Muscle of back (tissue), 13 donors: ENCODE measurements at places on chromosomes 2 and 18. TPM values are rescaled to one million over a fixed set of nuclear protein-coding genes. Genes with fewer than 3 reads are reported as not detected.
A peak's percentile ranks its signal among the peaks of the same experiment; 100 is the strongest.

- DNase-seq, result no peak
Observed at GRCh38 chr18:63157293-63158011, 162.1 kb downstream of the BCL2 start.

GRCh38 chr2:40957508-40957907 lies 505.6 kb upstream of the SLC8A1 start:
- no peak for DNase-seq

DNA sequence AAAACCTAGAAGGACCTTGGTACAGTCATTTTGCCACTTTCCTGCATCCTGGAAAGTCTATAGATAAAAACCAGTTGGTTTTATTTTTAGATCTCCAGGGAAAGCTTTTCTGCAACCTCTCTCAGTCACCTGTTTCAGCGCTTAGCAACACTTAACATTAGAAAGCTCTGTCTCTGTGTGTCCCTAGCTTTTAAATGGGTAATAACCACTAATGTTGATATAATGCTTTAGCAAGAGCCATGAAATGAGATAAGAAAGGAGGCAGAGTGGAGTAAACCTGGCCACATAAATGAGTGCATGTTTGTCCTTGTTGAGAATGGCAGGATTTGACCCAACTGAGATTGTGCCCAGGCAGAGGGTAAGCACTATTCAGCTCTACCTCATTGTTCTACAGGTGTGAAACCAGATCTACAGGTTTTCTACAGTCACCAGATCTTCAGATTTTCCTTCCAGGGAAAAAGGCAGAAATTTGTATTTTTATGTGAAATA lies 44.8 kb downstream of the MARCHF4 start:
- no peak for DNase-seq

GRCh38 chr2:177287814-177288213 lies 23.3 kb upstream of the NFE2L2 start:
- no peak for DNase-seq

- DNase-seq, result peak; percentile 2
Observed at GRCh38 chr2:214005337-214005736, 405.5 kb upstream of the VWC2L start.

GRCh38 chr18:22432657-22433137 lies 15.0 kb upstream of the CTAGE1 start:
- DNase-seq, result peak; percentile 66

The GAL3ST2 gene
- 0.17 TPM for polyA plus RNA-seq

The CREG2 gene
- 8.1 TPM for polyA plus RNA-seq

The POTEJ gene
- 0.12 TPM for polyA plus RNA-seq

The MATN3 gene
- polyA plus RNA-seq, result 0.63 TPM

DNA sequence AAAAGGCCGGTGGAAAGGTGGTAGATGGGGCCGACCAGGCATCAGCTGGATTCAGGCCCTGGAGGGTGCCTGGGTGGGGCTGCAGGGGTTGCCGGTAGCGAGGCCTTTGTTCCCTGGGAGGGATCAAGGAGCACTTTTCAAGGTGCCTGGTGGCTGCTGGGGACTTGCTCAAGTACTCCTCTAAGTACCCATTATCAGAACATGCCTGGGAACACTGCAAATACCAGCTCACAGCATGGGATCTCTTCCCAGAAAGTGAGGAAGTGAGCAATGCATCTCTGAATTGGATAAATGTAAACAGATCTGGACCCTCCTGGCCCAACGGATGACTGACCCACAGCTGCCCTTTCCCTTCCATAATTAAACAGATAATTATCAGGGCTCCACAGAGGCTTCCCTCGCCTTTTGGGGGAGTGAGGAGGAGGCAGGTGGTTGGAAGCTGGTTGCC lies 210.5 kb downstream of the SH3RF3 start:
- no peak for DNase-seq

GRCh38 chr18:58535340-58536201 lies 93.3 kb downstream of the ALPK2 start:
- DNase-seq, result peak; percentile 81

GRCh38 chr2:76312236-76312635 lies 601.5 kb upstream of the GCFC2 start:
- no peak for DNase-seq

GRCh38 chr2:121856360-121856759 lies 100.9 kb downstream of the TSN start:
- no peak for DNase-seq

DNA sequence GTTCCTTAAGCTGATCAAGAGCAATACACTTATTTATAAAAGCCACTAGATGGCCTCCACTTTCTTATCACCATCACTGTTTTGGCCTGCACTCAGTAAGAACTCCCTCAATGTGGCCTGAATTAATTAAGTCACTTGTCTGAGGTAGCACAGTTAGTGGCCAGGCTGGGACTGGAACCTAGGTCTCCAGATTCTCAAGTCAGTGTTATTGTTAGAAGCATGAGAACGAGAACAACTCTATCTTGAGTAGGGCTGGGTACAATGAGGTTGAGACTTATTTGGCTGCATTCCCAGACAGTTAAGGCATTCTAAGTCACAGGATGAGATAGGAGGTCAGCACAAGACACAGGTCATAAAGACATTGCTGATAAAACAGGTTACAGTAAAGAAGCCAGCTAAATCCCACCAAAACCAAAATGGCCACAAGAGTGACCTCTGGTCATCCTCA lies 115.8 kb downstream of the SS18 start:
- no peak for DNase-seq

- no peak for DNase-seq
Observed at GRCh38 chr2:46079985-46080560, 217.1 kb upstream of the EPAS1 start.

GRCh38 chr2:127707890-127708648 lies 6.8 kb downstream of the SFT2D3 start:
- no peak for DNase-seq

DNA sequence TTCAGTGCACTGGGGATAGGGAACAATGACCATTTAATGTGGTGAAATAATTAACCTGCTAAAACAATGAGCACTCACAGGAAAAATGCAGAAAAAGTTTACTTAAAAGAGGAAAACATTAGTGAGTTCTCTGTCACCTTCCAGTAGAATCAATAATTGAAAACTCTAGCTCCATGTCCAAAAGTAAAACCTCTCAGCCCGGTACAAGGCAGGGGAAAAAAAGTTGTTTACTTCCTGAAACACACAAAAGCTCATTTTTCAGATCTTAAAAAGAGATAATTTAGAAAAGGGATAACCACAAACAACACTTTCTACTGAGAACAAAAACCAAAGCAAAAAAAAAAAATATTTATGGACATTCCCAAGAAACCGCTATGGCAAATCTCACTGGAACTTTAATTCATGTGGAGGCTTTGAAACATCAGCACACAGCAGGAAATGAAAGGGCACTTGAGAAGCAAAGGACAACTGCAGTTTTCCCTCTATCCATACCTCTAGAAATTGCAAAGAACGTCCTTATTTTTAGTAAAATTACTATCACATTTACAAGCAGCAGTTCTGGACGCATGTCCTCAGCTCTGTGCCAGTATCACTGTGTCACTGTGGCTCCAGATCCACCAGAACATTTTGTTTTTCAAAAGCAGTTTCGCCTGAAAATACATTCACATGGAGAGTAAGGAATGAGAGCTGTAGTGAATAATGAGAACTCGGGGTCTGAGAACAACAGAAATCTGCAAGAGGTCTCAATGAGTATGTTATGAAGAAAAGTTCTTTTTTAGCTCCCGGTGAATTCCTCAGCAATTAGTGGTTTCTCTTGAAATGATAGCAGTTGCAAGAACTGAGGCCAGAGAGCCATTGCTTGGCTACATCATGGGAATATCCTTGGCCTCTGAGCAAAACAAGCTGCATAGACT lies 44.7 kb upstream of the DNAH7 start:
- DNase-seq, result peak; percentile 53

DNA sequence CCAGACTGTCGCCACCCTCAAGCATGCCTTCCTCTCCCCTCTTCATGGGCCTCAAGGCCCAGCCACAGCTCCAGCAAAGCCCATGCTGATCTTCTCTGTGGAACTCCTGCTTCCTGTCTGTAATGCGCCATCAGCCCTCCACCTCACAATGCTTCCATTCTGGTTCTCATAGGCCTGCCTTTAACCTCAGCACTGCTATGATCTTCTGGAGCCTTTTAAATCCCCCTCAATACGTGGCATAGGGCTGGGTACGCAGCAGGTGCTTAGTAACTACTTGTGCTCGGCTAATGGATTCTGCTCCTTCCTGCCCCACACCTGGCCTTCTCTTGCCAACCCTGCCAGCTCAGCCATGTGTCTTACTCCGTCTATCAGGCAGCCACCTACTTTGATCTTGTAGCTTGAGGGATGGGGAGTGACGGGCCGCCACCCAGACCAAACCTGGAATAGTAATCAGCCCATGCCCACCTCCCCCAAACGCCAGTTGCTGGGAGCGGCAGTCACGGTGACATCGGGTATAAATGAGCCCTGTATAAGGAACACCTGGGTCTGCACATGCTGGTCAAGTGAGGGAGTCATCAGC lies 106.7 kb upstream of the MCFD2 start:
- DNase-seq, result no peak

DNA sequence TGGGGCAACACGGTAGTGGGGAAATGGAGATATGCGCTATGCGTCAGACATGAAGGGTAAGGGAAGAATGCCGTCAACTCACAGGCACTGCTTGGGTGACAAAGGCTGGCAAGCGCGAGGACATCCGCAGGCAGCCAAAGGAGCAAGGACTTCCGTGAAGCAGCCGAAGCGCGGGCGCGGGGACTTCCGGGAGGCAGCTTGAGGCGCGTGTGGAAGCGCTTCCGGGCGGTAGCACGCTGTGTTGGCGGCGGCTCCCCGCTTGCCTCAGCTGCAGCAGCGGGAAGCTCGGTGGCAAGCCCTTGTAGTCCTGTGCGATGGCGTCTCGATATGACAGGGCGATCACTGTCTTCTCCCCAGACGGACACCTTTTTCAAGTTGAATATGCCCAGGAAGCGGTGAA lies at the start of gene PSMA8:
Gene PSMA8 (plus strand): TSS at position 218 of the 400 bp plus-strand sequence. CDS start 97 bp downstream, at position 315.
- DNase-seq, result peak; percentile 1

- DNase-seq, result no peak
Observed at GRCh38 chr18:24809173-24809950, 348.9 kb downstream of the HRH4 start.

The MPPE1 gene
- 29.4 TPM for polyA plus RNA-seq

DNA sequence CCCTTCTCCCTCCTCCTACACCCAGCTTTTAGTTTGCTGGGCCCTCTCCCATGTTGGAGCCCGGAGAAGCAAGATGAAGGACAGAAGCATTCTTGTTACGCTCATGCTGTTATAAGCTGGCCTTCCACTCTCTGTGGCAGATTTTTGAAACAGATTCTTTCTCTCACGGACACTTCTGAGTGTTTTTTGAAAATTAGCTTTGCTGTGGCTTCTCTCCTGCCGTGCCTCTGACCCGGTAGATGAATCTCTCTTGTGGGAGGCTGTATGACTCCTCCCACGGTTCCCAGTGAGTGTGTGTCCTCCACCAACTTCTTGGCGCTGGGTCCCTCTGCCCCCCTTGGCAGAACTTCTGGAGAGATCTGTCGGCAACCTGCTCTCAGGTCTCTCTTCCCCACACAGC lies 269.3 kb upstream of the MYT1L start:
- no peak for DNase-seq

GRCh38 chr2:51093016-51093415 lies 61.1 kb upstream of the NRXN1 start:
- DNase-seq, result no peak

The GKN1 gene
- polyA plus RNA-seq, result 0.25 TPM

GRCh38 chr2:19031642-19032041 lies 326.8 kb downstream of the OSR1 start:
- no peak for DNase-seq

GRCh38 chr2:557635-558301 lies 119.4 kb downstream of the TMEM18 start:
- no peak for DNase-seq
